ENCODE measurements at places on chromosomes 3 and 15.

GRCh38 chr3:149653136-149653535 lies 4.7 kb downstream of the WWTR1 start:
- no peak for DNase-seq

DNA sequence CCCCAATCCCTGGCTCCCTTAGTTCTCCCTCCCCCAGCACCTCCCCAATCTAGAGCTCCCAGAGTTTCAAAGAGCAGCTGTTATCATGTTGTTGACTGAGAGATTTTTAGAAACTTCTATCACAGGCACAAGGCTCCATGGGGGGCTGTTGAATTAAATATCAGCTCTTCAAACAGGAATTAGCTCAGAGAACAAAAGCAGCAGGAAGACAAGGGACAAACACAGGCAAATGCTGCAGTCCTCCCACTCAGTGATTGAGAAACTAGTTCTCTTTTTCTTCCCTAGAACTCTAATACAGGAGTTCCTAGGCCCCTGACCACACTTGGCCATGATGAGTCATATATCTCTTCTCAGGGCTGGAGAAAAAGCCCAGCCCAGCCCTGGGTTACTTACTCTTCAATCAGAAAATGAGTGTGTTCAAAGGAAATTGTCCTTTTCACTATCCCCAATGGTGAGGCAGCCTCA lies 262.1 kb downstream of the IGSF11 start:
- DNase-seq, result no peak

DNA sequence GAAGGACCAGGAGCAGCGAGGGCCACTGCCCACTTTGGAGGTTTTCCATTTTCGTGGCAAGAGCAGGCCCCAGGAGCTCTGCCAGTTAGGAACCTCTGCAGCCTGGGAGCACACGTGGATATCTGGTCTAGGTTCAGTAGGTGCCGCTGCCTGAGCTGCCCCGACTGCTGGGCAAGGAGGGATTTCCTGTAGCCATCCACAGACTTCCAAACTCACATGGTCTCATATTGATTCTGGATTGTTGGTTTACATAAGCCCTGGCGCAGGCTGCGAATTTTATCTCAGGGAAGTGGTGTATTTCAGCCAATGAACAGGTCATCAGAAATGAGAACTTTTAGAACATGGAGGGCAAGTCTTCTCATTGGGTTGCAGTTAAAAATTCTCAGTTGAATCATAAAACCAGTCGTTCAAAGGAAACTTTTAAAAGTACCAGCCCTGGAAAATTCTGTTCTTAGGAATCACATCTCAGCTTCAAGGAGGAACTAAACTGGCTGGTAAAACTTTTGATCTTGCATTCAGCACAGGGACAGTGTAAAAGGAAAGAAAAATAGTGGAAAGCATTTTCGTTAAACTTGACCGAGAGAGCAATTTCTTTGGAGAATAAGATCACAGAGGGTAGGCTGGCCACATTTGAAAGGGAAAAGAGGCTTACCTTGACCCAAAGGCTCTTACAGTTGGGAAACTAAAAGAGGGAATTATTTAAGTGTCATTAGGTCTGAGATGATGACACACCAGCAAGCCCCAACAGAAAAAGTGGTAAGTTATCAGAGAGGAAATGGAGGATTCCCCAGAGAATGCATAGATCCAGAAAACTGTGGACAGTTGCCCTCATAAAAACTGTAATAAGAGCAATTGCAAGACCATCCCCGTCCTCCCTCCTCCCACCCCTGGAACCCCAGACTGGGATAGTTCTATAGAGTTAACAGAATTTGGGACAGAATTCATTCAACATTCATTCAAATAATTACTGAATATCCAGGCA lies 6.4 kb upstream of the RTP3 start:
- DNase-seq, result no peak

GRCh38 chr3:122929188-122930062 lies 98.1 kb downstream of the SEMA5B start:
- DNase-seq, result no peak

- no peak for DNase-seq
Observed at GRCh38 chr3:14872706-14873105, 53.9 kb downstream of the FGD5 start.

GRCh38 chr3:71245971-71246880 lies 337.3 kb downstream of the FOXP1 start:
- no peak for DNase-seq

GRCh38 chr15:84842781-84843180 lies 25.6 kb downstream of the ALPK3 start:
- no peak for DNase-seq

- no peak for DNase-seq
Observed at GRCh38 chr3:33956776-33957175, 158.3 kb downstream of the PDCD6IP start.

GRCh38 chr3:184145111-184145524 lies 10.0 kb downstream of the EIF2B5 start:
- peak; percentile 26 for DNase-seq

- DNase-seq, result no peak
Observed at GRCh38 chr15:80852676-80853075, 73.5 kb downstream of the CEMIP start.

- DNase-seq, result no peak
Observed at GRCh38 chr3:195751560-195751959, 30.8 kb downstream of the MUC20 start.

DNA sequence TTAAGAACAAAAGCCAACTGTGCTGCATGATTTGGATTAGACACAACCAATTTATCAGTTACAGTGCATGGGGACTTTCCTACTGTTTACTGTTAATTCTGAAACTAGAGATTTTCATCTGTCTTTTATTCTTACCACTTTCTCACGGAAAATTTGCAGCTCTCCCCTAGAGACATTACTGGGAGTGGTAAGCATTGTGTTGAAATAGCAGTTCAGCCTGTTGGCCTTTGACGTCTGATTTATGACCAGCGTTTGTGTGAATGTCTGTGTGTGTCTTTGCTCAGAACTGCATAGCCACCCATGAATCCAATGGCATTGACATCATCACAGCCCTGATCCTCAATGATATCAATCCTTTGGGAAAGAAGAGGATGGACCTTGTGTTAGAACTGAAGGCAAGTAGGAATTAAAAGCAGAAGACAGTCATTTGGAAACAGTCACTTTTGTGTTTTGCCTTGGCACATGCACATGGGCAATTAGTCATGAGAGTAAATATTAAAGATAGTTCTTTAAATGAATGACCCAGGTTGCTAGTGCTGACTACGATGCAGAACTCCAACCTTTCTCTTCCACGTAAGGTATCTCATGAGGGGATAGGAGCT lies 202.2 kb upstream of the BHLHE40 start:
- peak; percentile 18 for DNase-seq

GRCh38 chr3:18937574-18937973 lies 210.7 kb upstream of the KCNH8 start:
- no peak for DNase-seq

DNA sequence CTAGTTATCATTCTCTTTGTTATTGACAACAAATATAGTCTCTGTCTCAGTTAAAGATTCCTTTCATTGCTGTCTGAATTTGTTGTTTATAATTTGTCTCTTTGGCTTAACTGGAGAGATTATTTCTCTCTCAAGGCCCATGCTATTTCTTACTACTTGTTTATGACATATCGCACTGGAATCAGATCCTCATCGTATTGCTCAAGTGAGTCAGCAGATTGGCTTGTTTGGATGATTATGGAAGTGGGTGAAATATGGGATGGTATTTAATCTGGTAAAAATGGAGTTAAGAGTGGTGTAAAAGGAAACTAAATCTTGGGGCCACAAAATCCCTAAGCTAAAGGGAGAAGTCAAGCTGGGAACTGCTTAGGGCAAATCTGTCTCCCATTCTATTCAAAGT lies 613.1 kb downstream of the SI start:
- no peak for DNase-seq

DNA sequence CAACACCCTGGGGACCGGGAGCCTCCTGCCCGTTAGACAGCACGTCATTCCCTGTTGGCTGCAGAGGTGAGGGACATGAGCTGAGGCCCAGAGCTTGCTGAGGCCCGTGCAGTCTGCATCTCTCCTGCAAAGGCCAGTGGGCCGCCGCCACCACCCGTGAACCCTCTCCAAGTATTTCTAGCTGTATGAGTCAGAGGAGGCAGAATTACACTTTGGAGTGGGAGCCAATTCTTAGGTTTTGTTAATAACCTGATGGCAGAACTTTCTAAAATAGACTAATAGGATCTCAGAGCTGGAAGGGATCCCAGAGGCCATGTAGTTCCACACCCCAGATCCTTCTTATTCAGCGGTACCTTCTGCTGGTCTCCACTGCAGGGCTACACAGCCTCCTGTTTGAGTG lies 335.2 kb upstream of the CTDSPL start:
- DNase-seq, result no peak

- no peak for DNase-seq
Observed at GRCh38 chr3:148205977-148206376, 491.7 kb upstream of the AGTR1 start.

GRCh38 chr3:17390785-17391184 lies 351.6 kb downstream of the TBC1D5 start:
- DNase-seq, result no peak

DNA sequence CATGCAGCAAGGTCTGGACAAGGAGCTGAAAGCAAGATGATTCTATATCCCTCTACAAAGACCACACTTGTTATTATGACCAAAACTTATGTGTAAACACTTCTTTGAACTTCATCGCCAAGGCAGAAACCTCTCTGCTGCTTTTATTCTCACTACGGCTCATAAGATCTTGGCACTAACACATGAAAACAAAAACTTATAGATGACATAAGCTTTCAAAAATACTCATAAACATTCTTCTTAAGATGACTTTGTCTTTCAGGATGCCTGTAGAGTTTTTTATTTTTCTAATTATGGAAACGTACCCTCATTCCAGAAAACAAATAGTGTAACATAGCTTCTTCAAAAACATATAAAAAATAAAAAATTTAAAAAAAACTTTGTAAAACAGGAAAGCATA lies 12.5 kb upstream of the C15orf61 start:
- no peak for DNase-seq

GRCh38 chr3:191263850-191264249 lies 64.8 kb downstream of the OSTN start:
- DNase-seq, result no peak

GRCh38 chr15:70284438-70285214 lies 186.9 kb upstream of the TLE3 start:
- no peak for DNase-seq

DNA sequence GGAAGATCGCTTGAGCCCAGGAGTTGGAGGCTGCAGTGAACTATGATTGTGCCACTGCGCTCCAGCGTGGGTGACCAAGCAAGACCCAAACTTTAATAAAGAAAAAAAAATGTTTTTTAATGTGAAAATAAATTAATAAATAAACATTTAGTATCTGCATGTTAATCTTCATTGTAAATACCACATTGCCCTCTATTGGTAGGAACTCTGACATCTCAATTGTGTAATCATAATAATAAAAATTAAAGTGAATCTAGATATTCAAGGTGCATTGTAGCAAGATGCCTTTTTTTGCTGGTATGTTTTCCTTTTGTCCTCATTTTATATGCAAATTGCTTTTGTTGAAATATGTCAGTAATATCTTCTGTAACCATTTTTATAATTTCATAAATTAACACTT lies 95.0 kb upstream of the LIMD1 start:
- DNase-seq, result no peak

- DNase-seq, result no peak
Observed at GRCh38 chr3:71591101-71591500, 7.6 kb upstream of the FOXP1 start.

- DNase-seq, result no peak
Observed at GRCh38 chr15:92101708-92102394, 248.3 kb downstream of the SLCO3A1 start.

DNA sequence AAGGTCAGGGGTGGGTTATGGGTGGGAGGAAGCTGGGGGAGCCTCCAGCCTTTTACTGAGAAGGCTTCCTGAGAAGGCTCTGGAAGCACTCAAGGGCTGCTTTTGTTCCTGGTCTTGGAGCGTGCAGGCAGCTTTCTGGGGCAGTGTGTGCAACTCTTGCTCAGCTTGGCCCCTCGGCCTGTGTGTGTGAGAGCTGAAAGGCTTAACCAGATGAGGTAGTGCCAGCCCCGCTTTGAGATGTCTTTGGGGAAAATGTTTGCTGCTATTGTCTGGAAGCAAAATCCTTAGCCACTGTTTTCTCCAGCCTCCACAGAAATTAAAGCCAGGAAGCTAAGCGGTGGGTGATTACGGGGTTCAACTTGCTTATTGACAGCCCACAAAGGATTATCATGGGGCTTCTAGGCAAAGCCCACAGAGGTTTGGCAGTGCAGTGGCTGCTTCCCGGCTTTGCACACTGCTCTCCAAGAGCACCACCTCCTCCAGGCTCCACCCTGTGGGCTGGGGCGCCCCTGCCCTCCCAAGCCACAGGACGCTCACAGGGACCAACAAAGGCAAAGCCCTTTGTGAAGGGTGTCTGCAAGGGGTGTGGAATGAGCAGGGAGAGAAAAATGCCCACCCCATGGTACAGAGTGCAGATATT lies 121.7 kb upstream of the TLE3 start:
- no peak for DNase-seq

- no peak for DNase-seq
Observed at GRCh38 chr3:16239780-16240179, 25.0 kb downstream of the DPH3 start.

DNA sequence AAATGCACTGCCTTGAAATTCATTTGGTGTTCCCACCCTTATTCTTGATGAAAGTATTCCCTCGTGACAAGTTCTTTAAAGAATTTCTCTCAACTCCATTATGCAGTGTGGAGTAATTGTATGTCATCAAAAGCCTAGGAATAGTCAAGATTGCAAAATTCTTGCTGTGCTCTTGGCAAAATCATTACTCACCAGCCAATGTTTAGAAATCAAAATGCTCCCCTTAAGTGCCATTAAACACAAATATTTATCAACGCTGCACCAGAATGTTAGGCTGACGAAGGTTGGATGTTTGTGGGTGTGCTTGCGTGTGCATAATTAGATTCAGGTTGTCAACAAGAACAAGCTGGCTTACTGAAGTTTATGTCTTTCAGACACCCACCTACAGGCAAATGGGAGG lies 40.5 kb downstream of the SST start:
- no peak for DNase-seq

DNA sequence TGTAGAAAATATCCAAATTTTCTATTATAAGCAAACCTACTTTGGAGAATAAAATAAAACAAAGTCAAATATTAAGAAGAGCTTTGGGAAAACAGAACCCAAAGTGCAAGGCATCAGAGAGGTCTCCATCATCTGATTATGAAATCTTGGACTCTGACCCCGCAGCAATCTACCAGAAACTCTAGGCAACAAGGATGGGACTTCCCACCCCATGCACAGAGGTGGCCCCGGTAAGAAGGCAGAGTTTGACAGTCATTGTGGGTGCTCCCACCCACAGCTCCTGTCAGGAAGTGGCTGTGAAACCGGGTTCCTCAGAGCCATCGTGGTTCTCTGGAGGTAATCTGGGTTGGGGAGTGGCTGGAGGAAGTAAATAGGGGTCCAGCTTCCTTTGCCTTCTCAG lies 37.0 kb upstream of the TJP1 start:
- DNase-seq, result no peak

GRCh38 chr15:40115670-40116093 lies 7.0 kb upstream of the BMF start:
- DNase-seq, result peak; percentile 32

Measured in stimulated activated CD4-positive, alpha-beta T cell treated with anti-CD3 and anti-CD28 coated beads, Interleukin-4, amount 100 ng/mL, for 24 hours (primary cell).